Activated CD4-positive, CD25-positive, alpha-beta regulatory T cell treated with anti-CD3 and anti-CD28 coated beads, Interleukin-2, amount 50 U/mL, for 16 hours (primary cell): ENCODE measurements at places on chromosomes 7 and 10.

DNA sequence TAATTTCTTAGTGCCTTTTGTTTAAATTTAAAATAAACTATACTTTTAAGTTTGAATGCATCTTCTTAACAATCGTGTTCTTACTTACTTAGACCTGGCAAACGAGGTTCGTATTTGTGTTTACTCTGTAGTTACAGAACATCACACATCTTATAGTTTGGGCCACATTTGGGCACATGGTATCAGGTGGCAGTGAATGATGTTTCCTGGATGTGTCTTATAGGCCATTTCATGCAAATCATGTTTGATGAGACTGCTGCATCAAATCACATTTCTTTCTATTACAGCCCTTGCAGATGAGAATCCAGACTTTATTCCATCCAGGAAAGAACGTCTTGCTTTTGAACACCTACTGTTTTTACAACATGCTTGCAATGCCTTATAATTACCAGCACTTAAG is 78.5 kb downstream of the RBM33 start:
- DNase-seq = no peak

DNA sequence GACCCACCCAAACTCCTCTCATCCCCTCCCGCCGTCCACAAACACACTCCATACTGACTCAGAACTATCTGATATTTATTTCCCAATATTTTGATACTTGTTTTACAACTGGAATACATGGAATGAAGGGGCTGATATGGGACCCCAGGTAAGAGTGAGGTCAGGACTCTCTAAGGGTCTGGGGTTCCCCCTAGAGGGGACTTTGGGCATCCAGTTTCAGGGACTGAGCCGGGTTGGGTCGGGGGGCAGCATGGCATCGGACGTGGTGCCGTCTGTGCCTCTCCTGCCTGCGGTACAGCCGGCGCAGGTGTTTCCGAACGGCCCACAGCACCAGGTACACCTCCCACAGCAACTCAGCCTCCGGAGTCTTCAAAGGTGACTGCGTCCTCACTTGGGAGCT is 7.5 kb downstream of the SPACDR start:
- DNase-seq = no peak

DNA sequence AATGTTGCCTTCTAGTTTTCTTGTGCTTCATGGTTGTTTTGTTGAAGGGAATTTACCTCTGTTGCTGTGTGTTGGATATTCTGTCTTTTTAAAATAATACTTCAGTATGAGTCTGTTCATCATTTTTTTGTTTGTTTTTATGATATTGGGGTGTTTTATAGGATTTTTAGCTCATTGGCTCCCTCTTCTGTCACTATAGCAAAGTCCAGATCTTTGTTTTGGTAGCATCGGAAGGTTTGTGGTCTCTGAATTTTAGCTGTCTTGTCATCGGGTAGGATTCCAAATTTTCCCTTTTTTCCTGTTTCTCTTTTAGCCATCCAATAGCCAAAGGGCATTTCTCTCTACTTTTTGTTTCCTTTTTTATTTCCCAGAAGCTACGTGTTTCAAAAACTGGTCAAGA is 91.4 kb downstream of the EXOC4 start:
- no peak for DNase-seq

DNA sequence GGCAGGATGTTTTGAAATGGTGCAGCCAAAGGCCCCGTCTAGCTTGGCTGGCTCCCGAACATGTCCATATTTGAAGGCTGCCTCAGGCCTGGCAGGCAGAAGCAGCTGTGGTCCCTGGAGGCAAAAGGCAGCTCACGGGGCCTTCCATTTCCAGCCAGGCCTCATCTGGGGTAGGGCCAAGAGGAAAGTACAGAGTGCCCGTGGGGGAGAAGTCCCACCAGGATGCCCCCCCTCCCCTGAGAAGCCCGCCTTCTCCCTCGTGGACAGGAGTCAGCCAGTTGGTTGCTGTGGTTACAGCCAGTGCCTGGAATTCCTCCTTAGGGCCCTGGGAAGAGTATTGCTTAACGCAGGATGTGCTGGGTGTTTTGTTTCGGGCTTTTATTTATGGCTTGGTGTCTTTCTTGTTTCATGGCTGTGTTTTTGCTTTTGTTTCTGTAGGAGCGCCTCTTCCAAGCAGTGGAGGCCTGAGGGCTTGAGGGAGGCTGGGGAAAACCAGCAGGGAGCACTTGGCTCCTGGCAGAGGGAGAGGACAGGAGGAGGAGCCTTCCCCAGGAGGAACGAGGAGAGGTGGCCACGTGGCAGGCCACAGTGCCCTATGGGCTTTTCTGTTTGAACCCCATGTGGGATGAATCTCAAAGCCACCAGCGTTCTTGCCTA is 45.4 kb downstream of the CHST3 start:
- DNase-seq = no peak

DNA sequence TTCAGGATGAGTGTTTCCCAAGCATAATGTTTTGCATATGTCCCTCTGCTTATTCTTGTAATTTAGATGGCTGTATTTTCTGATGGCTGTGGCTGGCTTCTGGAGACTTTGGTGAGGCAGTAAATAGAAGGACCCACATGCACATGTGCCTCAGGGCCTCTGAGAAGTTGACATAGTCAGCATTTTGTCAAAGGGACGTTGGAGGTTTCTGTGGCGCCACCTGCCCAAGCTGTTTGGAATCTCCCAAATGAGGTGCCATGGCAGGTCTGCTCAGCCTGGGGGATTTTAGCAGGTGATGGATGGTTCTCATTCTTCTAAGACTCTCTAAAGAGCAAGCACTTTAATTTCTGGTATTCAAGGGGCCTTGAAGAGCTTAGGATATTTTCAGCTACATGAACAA is 29.8 kb downstream of the C10orf120 start:
- no peak for DNase-seq

- no peak for DNase-seq
These were observed 24.8 kb upstream of the EIF5AL1 start for GRCh38 chr10:79487296-79488194.

DNA sequence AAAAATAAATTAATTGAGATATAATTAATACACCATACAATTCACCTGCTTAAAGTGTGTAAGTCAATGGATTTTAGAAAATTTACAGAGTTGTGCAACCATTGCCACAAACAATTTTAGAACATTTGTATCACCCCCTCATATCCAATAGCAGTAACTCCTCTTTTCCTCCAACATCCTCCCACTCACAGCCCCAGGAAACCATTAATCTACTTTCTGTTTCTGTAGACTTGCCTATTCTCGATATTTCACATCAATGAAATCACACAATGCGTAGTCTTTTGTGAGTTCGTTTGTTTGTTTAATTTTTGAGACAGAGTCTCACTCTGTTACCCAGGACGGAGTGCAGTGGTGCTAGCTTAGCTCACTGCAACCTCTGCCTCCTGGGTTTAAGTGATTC is 13.7 kb upstream of the HERC4 start:
- DNase-seq = no peak

DNA sequence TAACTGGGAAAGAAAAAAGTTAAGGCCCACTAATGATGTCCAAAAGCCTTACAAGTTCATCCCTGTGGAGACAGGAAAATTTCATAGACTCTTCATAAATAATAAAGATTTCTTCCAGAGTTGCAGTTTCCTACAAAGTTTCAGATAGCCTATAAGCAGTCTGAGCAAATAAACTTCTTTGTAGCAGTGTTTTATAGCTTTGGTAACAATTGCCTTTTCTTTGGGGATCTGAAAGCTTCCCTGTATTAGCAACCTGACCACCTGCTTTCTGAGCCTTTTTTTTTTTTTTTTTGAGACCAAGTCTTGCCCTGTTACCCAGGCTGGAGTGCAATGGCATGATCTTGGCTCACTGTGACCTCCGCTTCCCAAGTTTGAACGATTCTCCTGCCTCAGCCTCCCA is 150.0 kb downstream of the NRBF2 start:
- DNase-seq = no peak

DNA sequence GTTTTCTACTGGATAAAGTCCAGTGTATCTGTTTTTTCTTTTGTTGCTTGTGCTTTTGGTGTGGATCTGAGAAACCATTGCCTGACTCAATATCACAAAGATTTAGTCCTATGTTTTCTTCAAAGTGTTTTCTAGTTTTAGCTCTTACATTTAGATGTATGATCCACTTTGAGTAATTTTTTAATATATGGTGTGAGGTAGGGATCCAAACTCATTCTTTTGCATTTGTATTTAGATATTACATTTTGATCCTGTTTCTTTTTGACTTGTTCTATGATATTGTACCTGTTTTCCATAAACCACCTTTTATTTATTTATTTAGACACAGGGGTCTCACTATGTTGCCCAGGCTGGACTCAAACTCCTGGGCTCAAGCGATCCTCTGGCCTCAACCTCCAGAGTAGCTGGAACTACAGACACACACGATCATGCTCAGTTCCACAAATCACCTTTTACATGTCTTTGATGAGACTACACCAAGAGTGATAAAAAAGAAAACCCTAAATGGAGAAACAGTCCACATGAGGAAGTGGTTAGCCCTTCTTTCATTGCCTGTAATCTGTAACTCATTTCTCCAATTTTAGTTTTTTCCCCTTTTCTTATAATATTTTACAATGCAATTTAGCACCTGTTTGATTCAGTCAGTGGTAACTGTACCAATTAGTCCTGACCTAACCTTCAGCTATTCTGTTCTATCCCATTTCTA is 86.0 kb downstream of the SLC37A3 start:
- DNase-seq = no peak

- DNase-seq = no peak
These were observed 266.6 kb downstream of the POLR1F start for GRCh38 chr7:19442016-19442785.

- no peak for DNase-seq
These were observed 433.9 kb upstream of the LRGUK start for GRCh38 chr7:133693281-133693680.

GRCh38 chr10:117007080-117007479 is 2.1 kb upstream of the SHTN1 start:
- no peak for DNase-seq

GRCh38 chr7:2146676-2147472 is 85.9 kb downstream of the MAD1L1 start:
- DNase-seq = no peak

- no peak for DNase-seq
These were observed 14.2 kb upstream of the SYPL1 start for GRCh38 chr7:106126170-106126938.

GRCh38 chr7:116037401-116037800 is 6.8 kb upstream of the TFEC start:
- no peak for DNase-seq

GRCh38 chr7:15929411-15929810 is 242.9 kb upstream of the MEOX2 start:
- no peak for DNase-seq

DNA sequence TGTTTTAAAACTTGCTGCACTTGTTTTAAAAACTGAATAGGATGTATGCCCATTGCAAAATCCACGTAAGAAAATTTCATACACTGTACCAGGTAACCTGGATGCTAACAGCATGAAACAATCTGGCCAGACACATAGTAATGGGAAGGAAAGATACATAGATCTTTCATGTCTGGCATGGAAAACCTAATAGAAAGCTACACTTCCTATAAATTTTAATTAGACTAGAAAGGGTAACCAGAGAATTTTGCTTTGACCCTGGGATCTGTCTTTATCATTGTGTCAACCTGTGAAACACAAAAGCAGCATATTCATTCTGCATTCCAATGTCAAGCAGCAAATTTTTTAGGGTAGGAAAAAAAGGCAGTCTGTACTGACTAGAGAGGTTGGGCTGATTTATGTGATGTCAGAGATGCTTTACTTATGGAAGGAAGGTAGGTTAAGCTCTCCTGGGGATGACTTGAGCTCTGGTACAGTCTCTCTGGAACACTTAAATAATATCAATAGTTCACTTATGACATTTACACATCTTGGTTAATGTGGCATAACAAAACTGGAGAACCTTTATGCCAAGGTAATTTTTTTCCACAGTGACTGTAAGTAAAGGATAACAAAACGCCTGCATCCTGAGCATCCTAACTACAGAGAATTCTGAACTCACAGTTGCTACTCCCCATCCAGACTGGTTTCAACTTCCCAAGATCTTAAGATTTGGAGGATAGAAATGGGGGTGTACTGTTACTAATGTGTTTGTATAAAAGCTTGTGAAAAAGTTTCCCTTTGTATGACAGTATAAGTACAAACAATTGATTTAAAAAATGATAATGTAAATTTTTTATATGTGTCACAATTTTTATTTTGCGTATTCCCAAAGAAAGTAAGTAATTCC is 44.7 kb downstream of the DOCK4 start:
- DNase-seq = no peak

DNA sequence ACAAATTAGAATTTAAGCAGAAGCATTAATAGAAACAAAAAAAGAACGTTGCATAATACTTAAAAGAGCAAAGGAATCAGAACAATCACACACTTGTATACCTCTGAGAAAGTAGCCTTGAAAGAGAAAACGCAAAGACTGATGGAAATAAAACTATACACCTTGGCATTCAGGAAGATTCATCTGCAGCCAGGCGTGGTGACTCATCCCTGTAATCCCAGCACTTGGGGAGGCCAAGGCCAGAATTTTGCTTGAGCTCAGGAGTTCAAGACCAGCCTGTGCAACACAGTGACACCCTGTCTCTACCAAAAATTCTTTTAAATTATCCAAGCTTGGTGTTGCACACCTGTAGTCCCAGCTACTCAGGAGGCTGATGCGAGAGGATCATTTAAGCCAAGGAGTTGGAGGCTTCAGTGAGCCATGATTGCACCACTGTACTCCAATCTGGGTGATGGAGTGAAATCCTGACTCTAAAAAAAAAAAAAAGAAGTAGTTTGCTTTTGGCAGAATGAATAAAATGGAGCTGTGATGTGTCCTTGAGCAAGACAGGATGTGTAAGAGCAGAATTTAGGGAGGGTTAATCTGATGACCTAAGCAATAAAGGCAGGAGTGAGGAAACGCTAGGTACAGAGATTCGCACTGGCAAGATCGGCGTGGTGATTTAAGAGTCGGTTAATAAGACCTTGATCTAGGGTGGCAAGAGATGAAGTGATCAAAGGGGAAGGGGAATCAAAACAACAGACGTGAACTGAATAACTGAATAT is 75.8 kb upstream of the NRP1 start:
- no peak for DNase-seq

GRCh38 chr7:158343526-158343925 is 244.1 kb downstream of the PTPRN2 start:
- DNase-seq = no peak

GRCh38 chr10:101903827-101904550 is 60.4 kb upstream of the KCNIP2 start:
- DNase-seq = no peak

GRCh38 chr7:68770649-68771048 is 827.6 kb upstream of the AUTS2 start:
- no peak for DNase-seq

GRCh38 chr7:37410305-37411229 is 38.1 kb downstream of the ELMO1 start:
- DNase-seq = no peak

- no peak for DNase-seq
These were observed 53.9 kb downstream of the AP3M1 start for GRCh38 chr10:74096777-74097176.

GRCh38 chr10:72026278-72027111 is 61.9 kb downstream of the SPOCK2 start:
- no peak for DNase-seq
